Memory B cell (primary cell): ENCODE measurements at places on chromosomes 12 and 14.
A peak's percentile ranks its signal among the peaks of the same experiment; 100 is the strongest.

DNA sequence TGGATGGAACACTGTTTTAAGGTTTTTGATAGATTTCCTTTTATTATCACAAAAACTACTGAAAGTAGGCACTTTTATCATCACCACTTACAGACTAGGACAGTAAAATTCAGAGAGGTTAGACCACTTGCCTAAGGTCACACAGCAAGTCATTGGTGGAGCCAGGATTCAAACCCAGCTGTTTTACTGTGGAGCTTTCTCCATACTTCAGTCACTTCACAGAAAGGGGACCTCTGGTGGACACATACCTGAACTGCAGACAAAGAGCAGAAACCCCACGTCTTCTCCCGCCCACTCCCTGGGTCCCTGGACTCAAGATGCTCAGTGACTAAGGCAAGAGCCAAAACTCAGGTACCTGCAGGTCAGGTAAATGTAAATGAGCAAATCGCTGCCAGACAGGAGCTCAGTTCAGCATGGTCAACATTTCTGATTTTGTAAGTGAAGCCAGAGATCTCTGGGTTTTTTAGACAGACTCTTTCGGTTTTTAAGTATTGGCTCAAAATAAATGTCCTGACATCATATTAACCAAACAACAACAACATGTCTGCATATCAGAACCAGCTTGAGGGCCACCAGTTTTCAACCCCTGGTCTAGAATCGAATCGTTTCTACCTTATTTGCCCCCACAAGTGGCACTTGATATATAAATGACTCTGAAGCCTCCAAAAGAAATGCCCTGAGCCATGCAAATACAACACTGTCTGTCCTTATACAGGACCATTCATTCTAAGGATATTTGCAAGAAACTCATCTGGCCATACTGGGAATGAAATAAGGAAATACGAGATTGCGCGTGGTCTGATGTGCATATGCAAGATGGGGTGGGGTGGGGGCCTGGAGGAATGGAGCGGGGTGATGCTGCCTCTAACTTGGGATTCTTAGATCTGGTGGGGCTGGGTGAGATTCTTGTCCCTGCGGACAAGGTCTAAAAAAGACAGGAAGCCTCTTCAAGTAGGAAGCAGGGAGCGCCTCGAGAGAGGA lies 110.9 kb downstream of the KSR2 start:
- peaks cover under 1% of the 10 kb centered on the region for H3K36me3 ChIP-seq
- peaks cover 2% of the 10 kb centered on the region for H3K27me3 ChIP-seq
- no peak for DNase-seq

- no peaks in the 10 kb centered on the region for H3K36me3 ChIP-seq
- H3K27me3 ChIP-seq, result no peaks in the 10 kb centered on the region
- peaks cover 8% of the 10 kb centered on the region for H3K4me1 ChIP-seq
- no peak overlapping the region for H3K4me3 ChIP-seq
- no peak for DNase-seq
Observed at GRCh38 chr12:27840229-27840999, 60.4 kb upstream of the MANSC4 start.

GRCh38 chr12:114499338-114499737 lies 93.4 kb upstream of the TBX5 start:
- H3K4me3 ChIP-seq, result no peak overlapping the region
- no peak overlapping the region for H3K27ac ChIP-seq
- peaks cover 13% of the 10 kb centered on the region for H3K27me3 ChIP-seq

- no peak overlapping the region for H3K27ac ChIP-seq
- H3K4me3 ChIP-seq, result no peak overlapping the region
- no peak for DNase-seq
- H3K4me1 ChIP-seq, result no peaks in the 10 kb centered on the region
Observed at GRCh38 chr12:3520711-3521110, 29.7 kb downstream of the PRMT8 start.

DNA sequence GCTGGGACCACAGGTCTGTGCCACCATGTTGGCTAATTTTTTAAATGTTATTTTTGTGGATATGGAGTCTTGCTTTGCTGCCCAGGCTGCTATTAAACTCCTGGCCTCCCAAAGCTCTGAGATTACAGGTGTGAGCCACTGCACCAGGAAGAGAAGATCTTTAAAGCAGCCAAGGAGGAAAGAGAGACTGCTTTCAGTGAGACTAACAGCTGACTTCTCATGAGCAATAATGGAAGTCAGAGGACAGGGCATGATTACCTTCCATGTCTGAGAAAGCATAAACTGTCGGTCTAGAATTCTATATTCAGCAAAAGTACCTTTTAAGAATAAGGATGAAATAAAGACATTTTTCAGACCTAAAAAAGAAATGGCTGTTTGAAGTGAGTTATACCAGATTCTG lies 57.3 kb upstream of the CHGA start:
- H3K27ac ChIP-seq, result no peak overlapping the region
- DNase-seq, result no peak
- no peak overlapping the region for H3K4me3 ChIP-seq
- H3K27me3 ChIP-seq, result peaks cover 8% of the 10 kb centered on the region
- H3K4me1 ChIP-seq, result no peaks in the 10 kb centered on the region
- H3K36me3 ChIP-seq, result no peaks in the 10 kb centered on the region

GRCh38 chr12:116436561-116437249 lies 122.5 kb upstream of the MAP1LC3B2 start:
- H3K27ac ChIP-seq, result no peak overlapping the region
- peaks cover 12% of the 10 kb centered on the region for H3K4me1 ChIP-seq
- no peaks in the 10 kb centered on the region for H3K36me3 ChIP-seq
- peaks cover 4% of the 10 kb centered on the region for H3K27me3 ChIP-seq

- peaks cover 26% of the 10 kb centered on the region for H3K36me3 ChIP-seq
- H3K4me3 ChIP-seq, result peak overlapping the region; percentile 64
- peak overlapping the region; percentile 84 for H3K27ac ChIP-seq
- H3K4me1 ChIP-seq, result peaks cover 45% of the 10 kb centered on the region
- no peak for DNase-seq
Observed at GRCh38 chr14:65297744-65298143, 114.8 kb upstream of the FUT8 start.

- H3K36me3 ChIP-seq, result no peaks in the 10 kb centered on the region
- DNase-seq, result no peak
- H3K4me1 ChIP-seq, result no peaks in the 10 kb centered on the region
- H3K4me3 ChIP-seq, result no peak overlapping the region
Observed at GRCh38 chr14:72053651-72054050, 121.4 kb downstream of the RGS6 start.

GRCh38 chr14:78130356-78130755 lies 39.8 kb upstream of the NRXN3 start:
- no peaks in the 10 kb centered on the region for H3K4me1 ChIP-seq
- no peak overlapping the region for H3K4me3 ChIP-seq
- H3K27me3 ChIP-seq, result peaks cover 11% of the 10 kb centered on the region

DNA sequence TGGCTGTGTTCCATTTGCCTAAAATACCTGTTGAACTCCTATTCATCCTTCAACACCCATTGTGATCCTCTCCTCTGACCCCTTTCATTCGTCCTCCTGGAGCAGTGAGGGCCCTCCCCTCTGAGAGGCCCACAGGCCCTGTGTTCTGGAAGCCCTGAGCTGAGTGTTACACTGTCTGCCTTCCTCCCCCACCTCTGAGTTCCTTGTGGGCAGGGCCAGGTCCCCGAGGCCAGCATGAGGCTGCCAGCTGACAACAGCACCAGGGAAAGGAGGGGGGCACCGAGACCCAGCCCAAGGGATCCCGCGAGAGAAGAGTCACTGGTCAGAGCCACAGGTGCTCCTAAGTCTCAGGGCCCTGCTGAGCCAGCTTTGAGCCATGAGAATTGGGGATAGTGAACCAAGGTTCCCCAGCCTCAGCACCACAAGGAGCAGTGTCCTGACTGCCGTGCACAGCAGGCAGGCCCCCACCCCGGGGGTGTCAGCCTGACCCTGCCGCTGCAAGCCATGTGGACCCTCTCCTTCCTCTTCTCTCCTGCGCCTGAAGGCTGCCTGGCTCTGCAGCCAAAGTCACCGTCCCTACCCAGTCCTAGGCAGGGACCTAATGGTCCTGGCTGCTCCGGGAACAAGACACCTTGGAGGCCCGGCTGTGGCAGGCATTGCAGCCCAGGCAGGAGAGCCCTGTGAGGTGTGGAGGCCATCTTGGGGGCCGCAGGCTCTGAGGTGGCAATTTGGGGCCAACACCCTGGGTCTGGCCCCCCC lies 52.5 kb downstream of the BEGAIN start:
- H3K27me3 ChIP-seq, result no peaks in the 10 kb centered on the region
- peaks cover 2% of the 10 kb centered on the region for H3K36me3 ChIP-seq
- no peak overlapping the region for H3K27ac ChIP-seq
- peak; percentile 7 for DNase-seq

- no peak overlapping the region for H3K4me3 ChIP-seq
- no peaks in the 10 kb centered on the region for H3K27me3 ChIP-seq
- no peak for DNase-seq
- no peak overlapping the region for H3K27ac ChIP-seq
- peaks cover 11% of the 10 kb centered on the region for H3K4me1 ChIP-seq
- H3K36me3 ChIP-seq, result peaks cover 30% of the 10 kb centered on the region
Observed at GRCh38 chr14:102999227-102999895, 58.0 kb downstream of the CDC42BPB start.

DNA sequence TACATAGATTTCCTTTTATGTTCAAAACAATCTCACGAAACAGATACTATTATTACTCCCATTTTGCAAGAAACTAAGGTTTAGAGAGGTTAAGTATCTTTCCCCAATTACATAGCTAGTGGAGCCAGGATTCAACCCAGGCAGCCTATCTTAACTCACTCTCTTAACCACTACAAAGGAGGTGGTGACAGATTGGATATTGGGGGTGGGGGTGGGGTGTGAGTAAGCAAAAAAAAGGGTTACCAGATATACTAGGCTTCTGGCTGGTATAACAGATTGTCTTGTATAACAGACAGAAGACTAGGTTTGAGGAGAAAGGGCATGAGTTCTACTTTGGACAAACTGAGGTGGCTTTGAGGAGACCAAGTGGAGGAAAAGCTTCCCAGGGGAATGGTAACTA lies 2.1 kb downstream of the GMFB start:
- H3K4me1 ChIP-seq, result peaks cover 49% of the 10 kb centered on the region
- H3K36me3 ChIP-seq, result peaks cover 9% of the 10 kb centered on the region
- H3K4me3 ChIP-seq, result peak overlapping the region; percentile 93
- no peak for DNase-seq
- no peaks in the 10 kb centered on the region for H3K27me3 ChIP-seq

- H3K36me3 ChIP-seq, result no peaks in the 10 kb centered on the region
- DNase-seq, result peak; percentile 39
- peak overlapping the region; percentile 53 for H3K27ac ChIP-seq
- peaks cover 3% of the 10 kb centered on the region for H3K4me1 ChIP-seq
- H3K4me3 ChIP-seq, result no peak overlapping the region
Observed at GRCh38 chr12:11621797-11622423, 27.6 kb upstream of the ETV6 start.

DNA sequence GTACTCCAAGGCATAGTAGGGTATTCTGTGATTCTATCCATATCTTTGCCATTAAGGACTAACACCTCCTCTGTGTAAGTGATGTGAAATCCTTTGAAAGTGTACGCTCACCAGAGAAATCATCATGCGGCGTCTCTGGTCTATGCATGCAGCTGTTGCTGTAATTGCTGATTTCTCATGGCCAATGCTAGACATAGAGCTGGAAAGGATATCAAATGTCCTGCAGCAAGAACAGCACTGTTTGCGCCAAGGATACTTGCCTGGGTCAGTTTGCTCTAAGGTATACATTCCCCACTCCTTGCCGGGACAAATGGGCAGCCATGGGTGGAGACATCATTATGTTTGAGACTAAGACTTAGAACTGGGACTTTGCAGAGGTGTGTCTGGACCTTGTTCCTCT lies 896.4 kb downstream of the BCL11B start:
- H3K27ac ChIP-seq, result no peak overlapping the region
- H3K27me3 ChIP-seq, result no peaks in the 10 kb centered on the region
- no peak overlapping the region for H3K4me3 ChIP-seq
- no peak for DNase-seq
- no peaks in the 10 kb centered on the region for H3K36me3 ChIP-seq

- peaks cover 15% of the 10 kb centered on the region for H3K4me1 ChIP-seq
- no peaks in the 10 kb centered on the region for H3K27me3 ChIP-seq
- peak; percentile 67 for DNase-seq
- H3K36me3 ChIP-seq, result peaks cover 11% of the 10 kb centered on the region
Observed at GRCh38 chr12:9750276-9751203, 10.2 kb downstream of the CD69 start.

DNA sequence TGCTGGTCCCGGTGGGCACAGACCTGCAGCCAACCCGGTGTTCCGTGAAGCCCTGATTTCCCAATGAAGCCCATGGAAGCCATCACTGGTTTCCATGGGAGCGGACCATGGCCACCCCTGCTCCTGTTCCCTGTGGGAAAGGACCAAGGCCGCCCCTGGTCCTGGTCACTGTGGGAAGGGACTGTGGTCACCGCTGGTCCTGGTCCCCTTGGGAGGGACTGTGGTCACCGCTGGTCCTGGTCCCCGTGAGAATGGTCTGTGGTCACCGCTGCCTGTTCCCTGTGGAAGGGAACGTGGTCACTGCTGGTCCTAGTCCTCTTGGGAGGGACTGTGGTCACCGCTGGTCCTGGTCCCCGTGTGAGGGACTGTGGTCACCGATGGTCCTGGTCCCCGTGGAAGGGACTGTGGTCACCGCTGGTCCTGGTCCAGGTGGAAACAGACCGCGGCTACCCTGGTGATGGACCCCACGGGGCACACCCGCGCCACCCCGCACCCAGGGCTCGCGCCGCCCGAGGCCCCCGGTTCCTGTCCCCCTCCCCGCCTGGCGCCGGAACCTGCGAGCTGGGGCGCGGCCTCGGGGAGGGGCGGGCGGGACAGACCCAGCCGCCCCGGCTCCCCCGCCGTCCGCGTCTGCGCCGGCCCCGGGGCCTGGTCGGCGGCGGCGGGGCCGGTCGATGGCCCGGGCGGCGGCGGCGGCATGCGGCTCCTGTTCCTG lies at the start of gene GLT1D1:
Gene GLT1D1 (plus strand): TSS at position 594 of the 715 bp plus-strand sequence. CDS start 104 bp downstream, at position 698.
- H3K27me3 ChIP-seq, result peaks cover 18% of the 10 kb centered on the region
- H3K4me3 ChIP-seq, result peak within 1 kb of the TSS; percentile 61
- no peak within 1 kb of the TSS for H3K27ac ChIP-seq
- peak; percentile 33 for DNase-seq
- H3K4me1 ChIP-seq, result peaks cover 3% of the 10 kb centered on the region

DNA sequence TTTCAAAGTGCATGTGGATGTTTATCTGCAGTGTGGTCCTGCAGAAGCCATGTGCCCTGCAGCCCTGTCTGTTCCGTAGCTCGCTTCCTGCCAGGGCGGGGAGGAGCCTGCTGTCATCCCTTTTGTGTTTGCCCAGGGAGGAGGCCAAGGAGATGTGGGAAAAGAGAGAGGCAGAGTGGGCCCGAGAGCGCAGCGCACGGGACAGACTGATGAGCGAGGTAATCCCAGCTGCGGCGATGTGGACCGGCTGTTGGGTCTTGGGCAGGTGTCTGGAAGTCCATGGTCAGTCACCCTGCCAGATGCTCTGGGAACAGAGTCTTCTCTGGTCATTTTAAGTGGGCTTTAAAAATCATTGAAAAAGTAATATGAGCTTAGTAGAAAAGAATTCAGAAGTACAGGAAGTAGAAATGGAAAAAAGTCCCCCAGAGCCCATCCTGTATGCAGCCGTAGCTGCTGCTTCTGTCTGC lies 12.8 kb downstream of the TCHP start:
- no peak for DNase-seq
- H3K27me3 ChIP-seq, result no peaks in the 10 kb centered on the region
- no peak overlapping the region for H3K27ac ChIP-seq

DNA sequence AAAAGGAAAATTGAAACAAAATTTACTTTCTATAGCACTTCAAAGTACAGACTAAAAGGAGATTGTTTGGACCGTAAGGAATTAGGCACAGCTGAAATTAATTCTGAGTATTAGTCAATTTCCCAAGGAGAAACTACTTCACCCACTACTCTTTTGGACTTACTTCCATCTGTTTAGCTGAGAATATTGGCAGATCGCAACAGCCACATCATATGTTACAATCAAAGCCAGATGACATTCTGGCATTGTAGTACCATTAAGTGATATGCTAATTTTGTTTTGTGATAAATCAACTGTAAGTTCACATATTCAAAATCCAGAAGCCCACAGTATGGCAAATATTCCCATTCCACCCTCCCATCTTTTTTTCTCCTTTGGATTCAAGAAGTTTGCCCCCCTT lies 47.1 kb upstream of the ANKS1B start:
- H3K4me1 ChIP-seq, result no peaks in the 10 kb centered on the region
- DNase-seq, result no peak
- H3K27me3 ChIP-seq, result no peaks in the 10 kb centered on the region
- peaks cover 11% of the 10 kb centered on the region for H3K36me3 ChIP-seq
- H3K4me3 ChIP-seq, result no peak overlapping the region
